Hematopoietic multipotent progenitor cell treated with erythropoietin and hydrocortisone succinate and interleukin-3 and kit ligand, for 17 days (in vitro differentiated cells): ENCODE measurements at places on chromosomes 13 and 19.

- DNase-seq = no peak
These were observed 3.2 kb upstream of the PLPP2 start for GRCh38 chr19:294341-294945.

DNA sequence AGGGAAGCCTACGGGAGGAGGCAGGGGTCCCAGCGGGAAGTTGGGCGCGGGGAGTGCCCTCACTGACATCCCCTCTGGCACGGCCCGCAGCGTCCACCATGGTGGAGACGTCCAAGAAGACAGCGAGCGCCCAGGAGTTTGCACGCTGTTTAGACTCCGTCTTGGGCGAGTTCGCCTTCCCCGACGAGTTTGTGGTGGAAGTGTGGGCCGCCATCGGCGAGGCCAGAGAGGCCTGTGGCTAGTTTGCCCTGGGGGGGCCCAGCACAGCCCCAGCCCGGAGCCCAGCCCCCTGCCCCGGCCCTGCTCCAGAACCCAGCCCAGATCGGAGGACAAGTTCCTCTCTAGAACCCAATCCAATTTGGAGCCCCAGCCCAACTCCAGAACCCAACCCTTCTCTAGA lies 4.7 kb downstream of the GIPC3 start:
- DNase-seq = no peak

DNA sequence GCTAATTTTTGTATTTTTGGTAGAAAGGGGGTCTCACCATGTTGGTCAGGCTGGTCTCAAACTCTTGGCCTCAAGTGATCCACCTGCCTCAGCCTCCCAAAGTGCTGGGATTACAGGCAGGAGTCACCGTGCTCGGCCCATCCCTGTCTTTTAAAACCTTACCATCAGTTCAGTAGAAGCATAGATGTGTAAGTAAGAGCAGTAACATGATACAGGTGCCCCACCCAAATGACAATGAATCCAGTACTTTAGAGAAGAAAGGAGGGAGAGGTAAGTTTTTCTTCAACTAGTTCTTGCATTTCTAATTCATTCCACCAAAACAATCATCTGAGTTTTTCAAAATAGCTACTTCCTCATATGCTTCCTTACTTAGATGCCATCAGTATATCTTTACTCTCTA lies 21.9 kb downstream of the SPRY2 start:
- no peak for DNase-seq

- DNase-seq = no peak
These were observed 11.4 kb downstream of the MBNL2 start for GRCh38 chr13:97233499-97233898.

GRCh38 chr13:76822698-76823267 lies 63.4 kb downstream of the KCTD12 start:
- no peak for DNase-seq

DNA sequence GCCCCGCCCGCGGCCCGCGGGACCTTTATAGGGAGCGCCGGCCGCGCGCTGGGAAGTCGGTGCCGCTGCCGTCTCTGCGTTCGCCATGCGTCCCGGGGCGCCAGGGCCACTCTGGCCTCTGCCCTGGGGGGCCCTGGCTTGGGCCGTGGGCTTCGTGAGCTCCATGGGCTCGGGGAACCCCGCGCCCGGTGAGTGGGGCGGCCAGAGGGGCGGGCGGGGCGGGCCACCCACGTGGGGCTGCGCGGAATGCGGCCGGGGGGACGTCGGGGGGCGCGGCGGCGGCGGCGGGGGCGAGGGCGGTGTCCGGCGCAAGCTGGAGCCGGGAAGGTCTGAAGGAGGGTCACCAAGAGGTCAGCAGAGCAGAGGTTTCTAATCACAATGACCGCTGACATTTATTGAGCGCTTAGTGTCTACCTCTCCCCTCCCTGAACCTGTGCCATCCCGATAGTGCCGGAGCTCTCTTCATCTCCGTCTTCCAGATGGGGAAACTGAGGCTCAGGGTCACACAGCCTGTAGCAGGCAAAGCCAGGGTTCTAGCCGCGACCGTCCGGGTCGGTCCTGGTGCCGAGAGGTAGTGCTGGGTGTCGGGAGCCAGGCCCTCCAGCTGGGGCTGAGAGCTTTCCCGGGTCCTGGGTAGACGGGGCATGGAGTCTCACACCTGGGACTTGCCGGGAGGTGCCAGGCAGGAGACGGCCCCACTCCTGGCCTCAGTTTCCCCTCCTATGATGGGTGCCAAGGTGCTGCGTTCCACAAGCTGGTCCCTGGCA lies at the start of gene FSTL3:
FSTL3 (plus strand) TSS at position 54 of the 767 bp plus-strand sequence; CDS start at position 86, 32 bp downstream.
- DNase-seq = no peak

- no peak for DNase-seq
These were observed 858 bp upstream of the PPP6R1 start for GRCh38 chr19:55259540-55260210.

- no peak for DNase-seq
These were observed 278.7 kb downstream of the GPC6 start for GRCh38 chr13:93505104-93505952.

GRCh38 chr13:74191410-74191809 lies 57.2 kb upstream of the KLF12 start:
- no peak for DNase-seq

DNA sequence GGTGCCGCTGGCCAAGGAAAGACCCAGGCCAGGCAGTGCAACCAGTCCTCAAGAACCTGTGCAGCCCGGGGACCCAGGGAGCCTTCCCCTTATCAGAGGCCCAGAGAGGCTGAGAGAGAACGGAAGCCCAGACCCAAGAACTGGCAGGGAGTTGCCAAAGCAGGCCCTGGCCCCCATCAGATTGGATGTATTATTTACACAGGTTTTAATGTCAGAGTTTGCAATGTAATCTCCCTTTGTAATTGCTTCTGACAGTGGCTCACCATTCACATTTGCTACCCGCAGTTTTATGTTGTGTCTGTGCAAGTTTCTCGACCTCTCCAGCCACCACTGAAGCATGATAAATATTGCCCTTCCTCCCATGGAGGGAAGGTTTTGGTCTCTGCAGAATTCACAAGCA lies 660.9 kb downstream of the LIG4 start:
- no peak for DNase-seq

DNA sequence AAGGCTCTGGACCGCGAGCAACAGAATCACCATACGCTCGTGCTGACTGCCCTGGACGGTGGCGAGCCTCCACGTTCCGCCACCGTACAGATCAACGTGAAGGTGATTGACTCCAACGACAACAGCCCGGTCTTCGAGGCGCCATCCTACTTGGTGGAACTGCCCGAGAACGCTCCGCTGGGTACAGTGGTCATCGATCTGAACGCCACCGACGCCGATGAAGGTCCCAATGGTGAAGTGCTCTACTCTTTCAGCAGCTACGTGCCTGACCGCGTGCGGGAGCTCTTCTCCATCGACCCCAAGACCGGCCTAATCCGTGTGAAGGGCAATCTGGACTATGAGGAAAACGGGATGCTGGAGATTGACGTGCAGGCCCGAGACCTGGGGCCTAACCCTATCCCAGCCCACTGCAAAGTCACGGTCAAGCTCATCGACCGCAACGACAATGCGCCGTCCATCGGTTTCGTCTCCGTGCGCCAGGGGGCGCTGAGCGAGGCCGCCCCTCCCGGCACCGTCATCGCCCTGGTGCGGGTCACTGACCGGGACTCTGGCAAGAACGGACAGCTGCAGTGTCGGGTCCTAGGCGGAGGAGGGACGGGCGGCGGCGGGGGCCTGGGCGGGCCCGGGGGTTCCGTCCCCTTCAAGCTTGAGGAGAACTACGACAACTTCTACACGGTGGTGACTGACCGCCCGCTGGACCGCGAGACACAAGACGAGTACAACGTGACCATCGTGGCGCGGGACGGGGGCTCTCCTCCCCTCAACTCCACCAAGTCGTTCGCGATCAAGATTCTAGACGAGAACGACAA lies 1.8 kb downstream of the PCDH17 start:
- no peak for DNase-seq

GRCh38 chr19:46487178-46487801 lies 8.4 kb downstream of the PNMA8B start:
- DNase-seq = no peak

- no peak for DNase-seq
These were observed 26.9 kb upstream of the RBM26 start for GRCh38 chr13:79432992-79433391.

DNA sequence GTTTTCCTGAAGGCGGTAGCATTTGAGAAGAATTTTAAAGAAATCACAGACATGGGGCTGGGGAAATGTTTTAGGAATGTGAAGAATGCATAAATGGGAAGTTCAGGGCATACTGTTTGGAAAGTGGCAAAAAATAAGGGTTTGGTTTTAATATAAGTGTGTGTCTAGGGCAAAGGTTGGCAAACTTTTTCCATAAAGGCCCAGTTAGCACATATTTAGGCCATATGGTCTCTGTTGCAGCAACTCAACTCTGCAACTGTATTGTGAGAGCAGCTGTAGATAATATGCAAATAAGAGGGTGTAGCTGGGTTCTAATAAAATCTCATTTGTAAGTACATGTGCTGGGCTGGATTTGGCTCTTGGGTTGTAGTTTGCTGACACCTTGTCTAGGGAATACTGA lies 521.9 kb downstream of the DIAPH3 start:
- no peak for DNase-seq

DNA sequence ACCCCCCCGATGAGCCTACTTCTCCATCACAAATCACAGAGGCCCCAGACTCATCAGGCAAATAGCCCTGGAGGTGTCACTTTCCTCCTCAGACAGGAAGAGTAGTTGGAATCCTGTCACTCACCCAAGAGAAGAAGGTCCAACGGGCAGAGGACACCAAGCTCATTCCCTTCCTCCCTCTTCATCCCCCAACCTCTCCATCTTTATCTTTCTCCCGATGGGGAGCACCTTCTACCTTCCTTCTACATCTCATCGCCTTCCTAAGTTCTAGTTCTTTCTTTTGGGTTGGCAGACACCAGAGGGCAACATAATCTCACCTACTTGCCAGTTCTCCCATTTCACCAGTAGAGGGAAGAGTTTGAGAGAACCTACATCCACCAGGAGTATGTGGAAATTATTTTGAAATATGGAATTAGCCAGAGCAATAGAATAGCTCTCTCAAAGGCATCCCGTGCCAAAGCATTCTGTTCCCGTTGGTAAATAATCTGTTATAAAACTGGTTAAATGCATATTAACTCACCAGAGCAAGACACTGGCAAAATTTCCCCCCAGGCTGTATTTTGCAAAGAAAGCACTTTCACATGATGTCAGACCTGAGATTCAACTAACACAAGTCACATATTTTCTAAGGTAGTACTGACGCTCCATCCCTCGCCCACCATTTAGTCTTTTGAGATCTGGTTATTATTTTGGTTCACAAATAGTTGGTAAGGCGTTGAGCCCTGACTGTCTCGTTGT lies 55.0 kb downstream of the ZIC5 start:
- DNase-seq = no peak

- no peak for DNase-seq
These were observed 3.3 kb downstream of the AMER2 start for GRCh38 chr13:25168790-25169189.

GRCh38 chr13:25948910-25949309 lies 102.9 kb downstream of the SHISA2 start:
- DNase-seq = no peak

GRCh38 chr19:54448040-54448773 lies 792 bp upstream of the LENG8 start:
- peak; percentile 65 for DNase-seq

DNA sequence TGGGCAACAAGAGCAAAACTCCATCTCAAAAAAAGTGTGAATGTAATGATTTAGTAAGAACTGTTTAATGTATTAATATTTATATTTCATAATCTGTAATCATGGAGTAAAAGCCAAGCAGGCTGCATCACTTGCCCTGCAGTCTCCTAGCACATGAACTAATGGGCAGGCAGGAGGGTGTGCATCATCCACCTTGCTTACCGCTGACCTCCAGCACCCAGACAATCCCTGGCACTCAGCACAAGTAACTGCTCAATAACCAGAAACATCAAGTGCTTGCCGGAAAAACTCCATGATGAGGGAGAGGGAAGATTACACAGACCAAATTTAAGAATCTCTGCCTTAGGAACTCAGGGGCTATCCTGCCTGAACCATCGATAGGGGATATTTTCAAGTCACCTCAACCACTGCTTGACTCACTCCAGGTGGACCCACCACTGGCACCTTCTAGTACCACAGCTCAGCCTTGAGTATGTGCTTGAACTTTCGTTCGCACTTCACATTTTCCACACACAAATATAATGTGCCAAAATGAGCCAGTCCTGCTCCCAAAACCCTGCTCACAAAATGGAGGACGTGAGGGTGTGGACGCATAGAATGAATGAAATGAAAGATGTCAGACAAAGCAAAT lies 18.6 kb downstream of the BRD4 start:
- DNase-seq = no peak

DNA sequence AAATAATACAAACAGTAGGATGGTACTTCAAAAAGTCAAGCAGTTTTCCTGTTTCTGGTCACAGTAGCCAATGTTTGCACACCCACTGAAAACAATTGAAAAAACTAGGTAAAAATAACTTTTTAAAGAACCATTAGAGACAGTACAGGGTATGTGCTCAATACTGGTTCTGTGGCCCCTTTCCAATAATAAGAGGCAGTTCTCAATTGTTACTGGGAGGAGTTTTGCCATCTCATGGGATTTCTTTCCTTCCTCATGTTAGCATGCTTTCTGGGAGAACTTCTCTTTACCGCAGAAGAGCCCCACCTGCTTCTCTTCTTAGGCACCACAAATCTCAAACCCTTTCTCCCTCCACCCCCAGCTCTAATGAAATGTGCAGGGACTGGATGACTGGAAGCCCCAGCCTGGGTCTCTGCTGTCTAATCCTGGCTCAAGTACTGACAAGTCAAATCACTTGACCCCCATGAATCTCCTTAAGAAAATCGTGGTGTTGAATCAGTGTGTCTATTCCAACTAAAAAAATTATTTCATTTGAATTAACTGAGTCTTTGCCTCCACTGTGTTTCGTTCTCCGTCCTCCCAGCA lies 14.6 kb downstream of the METTL21C start:
- no peak for DNase-seq

DNA sequence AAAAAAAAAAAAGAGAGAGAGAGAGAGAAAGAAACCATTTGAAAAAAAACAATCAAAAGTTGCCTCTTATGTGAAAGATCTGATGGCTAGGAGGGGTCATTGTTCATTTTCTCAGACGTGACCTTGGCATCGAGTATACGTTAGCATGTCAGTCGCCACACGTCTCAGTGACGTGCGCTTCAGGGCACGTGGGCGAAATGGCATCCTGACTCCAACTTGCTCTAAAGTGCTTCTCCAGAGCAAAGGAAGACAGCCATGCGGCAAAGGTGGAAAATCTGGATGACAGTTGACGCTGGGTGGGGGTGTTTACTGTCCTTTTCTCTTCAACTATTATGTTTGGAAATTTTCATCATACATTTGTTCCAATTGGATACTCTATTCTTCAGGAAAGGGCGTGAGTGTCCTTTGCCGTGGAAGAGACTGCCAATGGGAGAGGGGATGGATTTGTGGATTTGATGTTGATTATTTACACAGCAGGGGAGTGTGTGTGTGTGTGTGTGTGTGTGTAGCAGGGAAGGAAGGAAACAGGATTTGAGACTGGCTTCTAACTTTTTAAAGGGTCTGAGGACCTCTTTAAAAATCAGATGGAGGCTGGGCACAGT lies 25.0 kb downstream of the KLF2 start:
- no peak for DNase-seq

- DNase-seq = no peak
These were observed 151.6 kb upstream of the CSNK1A1L start for GRCh38 chr13:37257051-37257450.
